Right renal cortex interstitium (tissue), 3 donors: ENCODE measurements at places on chromosomes 7 and 10.

GRCh38 chr7:28389504-28390395 is 22.6 kb upstream of the CREB5 start:
- DNase-seq: peak; percentile 71

DNA sequence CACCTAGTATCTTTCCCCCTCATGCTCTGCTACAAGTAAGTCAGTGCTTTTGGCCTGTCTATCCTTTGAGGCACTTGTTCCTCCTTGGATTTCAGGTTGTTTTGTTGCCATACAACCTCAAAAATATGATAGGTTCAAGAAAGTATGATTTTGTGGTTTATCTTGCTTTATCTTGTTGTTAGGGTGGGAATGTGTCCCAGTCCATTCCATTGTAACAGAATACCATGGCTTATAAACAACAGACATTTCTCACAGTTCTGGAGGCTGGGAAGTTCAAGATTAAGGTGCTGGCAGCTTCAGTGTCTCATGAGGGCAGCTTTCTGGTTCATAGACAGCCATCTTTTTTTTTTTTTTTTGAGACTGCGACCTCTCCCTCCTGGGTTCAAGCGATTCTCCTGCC is 72.1 kb downstream of the TMEM270 start:
- no peak for DNase-seq

GRCh38 chr7:89584896-89585295 is 569.4 kb upstream of the STEAP1 start:
- DNase-seq: no peak

DNA sequence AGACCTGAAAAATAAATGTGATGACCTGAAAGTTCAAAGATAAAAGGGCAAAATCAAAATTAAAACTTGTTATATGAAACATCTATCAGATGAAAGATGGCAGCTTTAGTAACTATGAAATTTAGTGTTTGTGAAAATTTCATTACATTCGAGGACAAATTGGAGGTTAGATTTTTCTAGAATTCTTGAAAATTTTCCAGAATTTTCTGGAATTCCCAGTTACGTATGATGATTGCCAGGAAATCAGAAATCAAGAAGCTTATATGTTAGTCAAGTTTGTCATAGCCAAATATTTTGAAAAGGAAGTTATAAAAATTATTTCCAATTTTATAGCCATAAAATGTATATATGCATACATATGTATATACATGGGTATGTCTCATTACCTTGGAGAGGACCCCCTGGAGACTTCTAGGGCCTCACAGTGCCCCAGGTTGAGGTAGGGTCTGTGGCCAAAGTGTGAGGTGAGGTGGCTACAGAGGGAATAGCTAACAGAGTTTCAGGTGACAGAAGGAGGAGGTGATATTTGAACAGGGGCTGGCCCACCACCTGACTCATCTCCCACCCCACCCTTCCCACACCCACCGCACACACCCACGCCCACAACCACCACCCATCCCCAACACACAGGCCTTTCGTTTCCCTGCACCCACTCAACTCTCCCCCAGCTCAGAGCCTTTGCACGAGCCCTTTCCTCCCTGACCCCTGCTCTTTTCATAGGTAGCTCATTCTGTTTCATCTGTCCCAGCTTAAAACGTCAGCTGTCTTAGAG is 21.5 kb downstream of the C10orf105 start:
- DNase-seq: no peak

DNA sequence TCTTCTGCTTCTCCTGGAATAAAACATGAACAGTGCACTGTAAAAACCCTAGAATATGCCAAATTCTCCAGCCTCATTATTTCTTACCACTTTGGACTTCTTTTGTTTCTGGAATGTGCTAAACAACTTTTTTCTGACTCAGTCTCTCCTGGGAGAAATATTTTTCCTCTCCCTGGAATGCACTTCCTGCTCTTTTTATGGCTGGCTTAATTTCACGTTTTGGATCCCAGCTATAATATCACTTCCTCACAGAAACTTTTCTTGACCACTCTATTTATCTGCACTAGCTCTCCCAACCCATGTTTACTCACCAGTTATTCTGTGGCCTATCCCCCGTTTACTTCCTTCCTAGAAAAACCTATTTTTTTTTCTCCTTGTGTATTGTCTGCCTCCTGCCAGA is 26.7 kb downstream of the ABCB5 start:
- DNase-seq: no peak

DNA sequence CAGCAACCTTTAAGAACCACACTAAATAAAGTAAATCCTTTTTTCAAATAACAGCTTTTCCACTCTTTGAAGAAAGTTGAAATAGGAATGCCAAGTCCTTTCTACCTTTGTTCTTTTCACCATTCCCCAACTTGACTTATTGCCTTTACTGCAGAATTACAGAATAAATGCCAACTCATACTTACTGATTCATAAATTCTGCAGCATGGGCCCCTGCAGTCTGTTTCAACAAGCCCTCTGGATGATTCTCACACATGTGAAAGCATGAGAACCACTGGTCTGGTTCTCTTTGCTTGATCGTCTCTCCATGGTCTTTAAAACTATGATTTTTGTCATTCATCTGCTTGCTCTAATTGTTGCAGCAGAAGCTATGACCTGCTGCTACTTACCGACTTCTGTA is 56.1 kb downstream of the HACD1 start:
- no peak for DNase-seq

GRCh38 chr10:33889371-33889770 is 554.9 kb upstream of the NRP1 start:
- no peak for DNase-seq

DNA sequence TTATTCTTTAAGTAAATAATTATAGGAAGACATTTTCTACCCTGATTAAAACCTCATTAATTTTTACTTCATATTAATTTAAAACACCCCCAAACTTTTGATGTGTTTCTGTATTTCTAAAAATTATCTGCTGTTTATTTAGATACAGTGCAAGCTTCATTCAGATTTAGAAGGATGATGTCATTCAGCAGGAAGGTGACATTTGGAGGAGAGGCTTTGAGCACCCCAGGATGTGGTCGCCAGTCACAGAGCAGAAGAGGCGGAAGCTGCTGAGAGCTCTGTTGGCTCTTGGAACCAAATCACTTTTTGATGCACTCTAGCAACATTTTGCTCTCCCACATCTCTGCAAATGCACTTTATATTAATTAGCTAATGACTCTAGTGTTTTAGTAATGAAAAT is 233.9 kb upstream of the CACNA2D1 start:
- no peak for DNase-seq

GRCh38 chr10:95133016-95133752 is 60.9 kb upstream of the ACSM6 start:
- DNase-seq: no peak

- no peak for DNase-seq
Observed at GRCh38 chr7:113131367-113131766, 13.0 kb upstream of the SMIM30 start.

- no peak for DNase-seq
Observed at GRCh38 chr7:73971322-73971703, 56.7 kb upstream of the ELN start.

GRCh38 chr7:96700516-96700915 is 9.1 kb downstream of the SEM1 start:
- DNase-seq: no peak

GRCh38 chr10:22252224-22252800 is 34.5 kb upstream of the EBLN1 start:
- peak; percentile 41 for DNase-seq

GRCh38 chr10:5509691-5510090 is 10.3 kb upstream of the CALML5 start:
- no peak for DNase-seq

- no peak for DNase-seq
Observed at GRCh38 chr10:31928549-31929260, at the start of gene ARHGAP12. TSS of gene ARHGAP12 (minus strand) at chr10:31928831. CDS start at chr10:31908855, 19,976 bp downstream.

DNA sequence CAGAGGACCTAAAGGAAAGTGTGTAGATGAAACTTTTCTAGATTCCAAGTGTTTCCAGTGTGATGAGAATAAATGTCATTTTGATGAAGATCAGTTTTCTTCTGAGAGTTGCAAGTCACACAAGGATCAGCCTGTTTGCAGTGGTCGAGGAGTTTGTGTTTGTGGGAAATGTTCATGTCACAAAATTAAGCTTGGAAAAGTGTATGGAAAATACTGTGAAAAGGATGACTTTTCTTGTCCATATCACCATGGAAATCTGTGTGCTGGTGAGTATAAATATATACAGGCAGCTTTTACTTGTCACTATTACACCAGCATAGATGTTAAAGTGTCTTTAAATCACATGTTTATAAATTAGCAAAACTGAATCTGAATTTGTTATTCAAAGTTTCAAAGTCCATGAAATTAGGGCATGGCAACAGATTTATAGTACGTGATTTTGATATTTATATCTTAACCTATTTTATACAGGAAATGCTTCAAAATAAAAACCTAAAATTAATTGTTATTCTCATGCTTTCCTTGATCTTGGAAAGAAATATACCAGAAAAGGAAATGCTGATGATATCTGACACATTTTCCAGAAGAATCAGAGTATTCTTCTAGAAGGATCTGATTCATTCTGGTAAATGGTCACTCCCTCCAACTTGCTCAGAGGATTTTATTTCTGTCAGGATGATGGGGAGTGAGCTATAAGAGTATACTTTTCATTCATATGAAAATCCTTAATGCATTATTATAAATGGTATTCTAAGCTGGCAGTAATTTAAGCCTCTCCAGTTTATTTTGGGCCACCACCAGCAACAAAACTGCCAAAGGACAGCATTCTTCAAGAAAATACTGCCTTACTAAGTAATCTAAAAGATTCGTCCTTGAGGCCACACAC is 71.4 kb downstream of the ITGB8 start:
- DNase-seq: no peak

GRCh38 chr7:112157072-112157471 is 49.1 kb downstream of the DOCK4 start:
- DNase-seq: no peak

- DNase-seq: no peak
Observed at GRCh38 chr7:91242097-91242844, 22.0 kb upstream of the FZD1 start.

DNA sequence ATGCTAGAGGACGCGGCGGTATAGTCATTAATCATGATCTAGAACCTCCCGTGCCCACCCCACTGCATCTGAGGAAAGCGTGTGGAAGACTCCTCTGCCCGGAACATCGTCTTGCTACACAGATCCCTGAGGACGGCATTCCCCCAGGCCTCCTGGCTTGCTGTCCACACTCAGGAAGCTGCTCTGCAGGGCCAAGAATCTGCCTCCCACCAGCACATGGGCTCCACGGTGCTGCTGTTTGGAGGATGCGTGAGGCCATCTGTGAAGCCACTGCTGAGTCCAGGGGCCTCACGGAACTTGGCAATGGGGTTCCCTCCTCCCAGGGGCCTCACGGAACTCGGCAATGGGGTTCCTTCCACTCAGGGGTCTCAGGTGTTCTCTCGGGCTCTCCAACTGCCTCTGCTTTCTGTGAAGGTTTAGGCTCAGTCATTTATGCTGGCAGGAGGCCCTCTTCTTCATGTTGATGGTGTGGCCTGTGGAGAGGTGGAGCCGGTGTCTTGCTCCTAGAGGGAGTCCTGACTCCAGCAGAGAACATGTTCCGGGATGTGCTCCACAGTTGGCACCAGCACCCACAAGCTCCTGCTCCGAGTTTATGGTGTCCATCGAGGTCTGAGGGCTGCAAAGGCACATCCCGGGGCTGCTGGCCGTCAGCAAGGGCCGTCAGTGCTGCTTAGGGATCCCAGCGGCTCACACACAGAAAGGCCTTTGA is 273.3 kb downstream of the DNAJB6 start:
- DNase-seq: no peak

DNA sequence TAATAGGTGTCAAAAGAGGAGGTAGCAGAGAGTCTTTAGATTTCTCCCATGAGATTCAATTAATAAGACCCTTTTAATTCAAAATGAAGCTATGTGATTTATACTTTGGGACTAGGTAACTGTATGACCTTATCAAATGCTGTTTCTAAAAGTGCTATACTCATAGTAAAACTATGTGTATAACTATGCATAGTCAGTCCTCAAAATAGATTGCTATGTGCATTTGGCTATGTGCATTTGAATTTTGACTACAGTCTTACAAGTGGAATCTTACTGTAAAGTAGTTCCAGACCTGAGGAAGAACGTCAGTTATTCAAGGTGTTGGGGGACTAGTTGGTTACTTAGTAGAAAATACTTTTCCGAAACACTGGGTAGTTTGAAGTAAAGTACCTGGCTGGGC is 36.9 kb downstream of the ADD3 start:
- DNase-seq: no peak

DNA sequence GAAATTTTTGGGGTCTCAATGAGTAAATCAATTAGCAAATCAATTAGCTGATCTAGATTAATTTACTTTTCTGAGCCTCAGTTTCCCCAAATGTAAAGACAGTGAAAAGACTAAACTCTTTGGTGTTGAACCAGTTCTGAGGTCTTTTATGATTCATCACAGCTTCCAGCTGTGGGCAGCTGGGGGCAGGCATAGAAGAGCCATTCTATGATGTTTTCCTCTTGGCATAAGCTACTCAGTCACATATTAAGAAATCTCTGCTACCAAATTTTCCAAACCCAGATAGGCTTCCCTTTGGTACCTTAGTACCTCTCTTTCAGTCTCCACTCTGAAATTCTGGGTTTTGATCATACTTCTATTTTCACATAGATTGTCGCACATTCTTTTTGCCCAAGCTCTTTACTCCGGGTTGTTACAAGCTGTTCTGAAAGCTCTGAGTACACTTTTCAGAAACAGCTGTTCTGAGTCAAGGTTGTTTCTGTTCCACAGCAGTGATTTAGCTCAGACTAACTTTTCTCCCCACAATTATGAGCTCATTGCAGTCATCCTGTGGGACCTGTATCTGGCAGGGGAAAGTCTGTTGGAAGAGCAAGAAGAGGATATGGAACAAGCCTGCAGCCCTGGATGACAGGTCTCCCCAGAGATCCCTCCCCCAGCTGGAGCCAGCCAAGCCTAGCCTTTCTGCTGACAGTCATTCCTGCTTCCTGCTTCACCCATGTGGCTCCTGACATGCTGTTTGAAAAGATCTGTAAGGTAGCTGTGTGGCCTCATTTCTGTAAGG is 599.6 kb upstream of the GHITM start:
- peak; percentile 23 for DNase-seq

DNA sequence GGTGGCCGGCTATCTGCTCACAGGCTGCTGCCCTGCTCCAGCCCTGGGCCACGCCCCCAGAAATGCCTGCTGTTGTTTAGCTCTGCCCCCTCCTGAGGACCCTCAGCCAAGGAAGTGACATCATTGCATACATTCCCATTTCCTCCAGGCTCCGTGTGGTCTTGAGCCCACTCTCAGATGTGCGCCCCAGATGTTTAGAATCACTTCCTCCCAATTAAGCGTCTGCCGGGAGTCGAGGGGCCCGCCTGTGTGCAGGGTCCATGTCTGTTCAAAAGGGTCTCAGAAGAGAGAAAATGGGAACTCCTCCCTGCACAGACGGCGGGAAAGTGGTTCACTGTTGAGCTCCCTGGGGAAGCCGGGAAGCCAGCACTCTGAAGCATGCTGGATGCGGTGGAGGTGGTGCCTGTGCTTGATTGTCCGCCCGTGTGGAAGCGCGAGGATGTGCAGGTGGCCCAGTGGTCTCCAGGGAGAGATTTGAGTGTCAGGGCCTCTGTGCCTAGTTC is 116.9 kb upstream of the PPIF start:
- no peak for DNase-seq
